ENCODE measurements at places on chromosomes 7 and 10.

- DNase-seq, result no peak
Measured at GRCh38 chr7:111266613-111267012, 175.7 kb downstream of the LRRN3 start.

DNA sequence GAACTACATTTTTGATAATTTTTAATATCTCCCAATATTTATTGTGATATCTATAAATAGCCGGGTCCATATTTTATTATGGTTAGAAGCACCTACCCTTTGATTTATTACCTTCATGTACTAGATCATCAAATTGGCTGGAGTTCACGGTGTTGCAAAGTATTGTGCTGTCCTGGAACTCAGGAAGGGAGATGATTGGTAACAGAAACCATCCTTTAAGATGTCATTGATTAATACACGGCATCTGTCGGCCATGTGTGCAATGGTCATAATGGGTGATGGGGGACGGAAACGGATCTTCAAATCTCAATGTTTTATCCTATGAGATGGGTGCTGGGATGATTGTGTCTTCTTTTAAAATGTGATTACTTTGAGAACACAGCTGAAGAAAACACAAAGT is 157.0 kb downstream of the NEBL start:
- DNase-seq, result no peak

DNA sequence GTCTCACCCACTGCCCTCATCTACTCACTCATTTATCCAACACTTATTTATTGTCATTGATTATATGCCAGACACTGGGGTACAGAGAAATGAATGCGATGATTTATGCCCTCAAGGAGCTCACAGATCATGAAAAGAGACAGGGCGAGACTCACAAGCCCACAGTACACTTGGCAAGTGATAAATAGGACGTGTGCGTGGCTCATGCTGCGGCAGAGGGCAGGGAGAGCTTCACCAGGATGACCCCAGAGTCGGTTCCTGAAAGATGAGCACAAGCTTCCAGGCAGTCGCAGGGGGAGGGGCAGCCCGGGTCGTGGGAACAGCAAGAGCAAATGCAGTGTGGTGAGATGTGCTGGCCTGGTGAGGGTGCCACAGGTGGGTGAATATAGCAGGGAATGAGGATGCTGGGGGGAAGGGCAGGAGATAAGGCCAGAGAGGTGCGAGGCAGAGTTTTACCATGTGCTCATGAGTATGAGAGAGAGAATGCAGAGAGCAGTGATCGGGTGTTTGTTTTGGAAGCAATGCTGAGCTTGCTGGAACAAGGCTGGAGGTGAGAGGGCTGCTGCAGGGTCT is 70.9 kb downstream of the ATXN7L1 start:
- no peak for DNase-seq

DNA sequence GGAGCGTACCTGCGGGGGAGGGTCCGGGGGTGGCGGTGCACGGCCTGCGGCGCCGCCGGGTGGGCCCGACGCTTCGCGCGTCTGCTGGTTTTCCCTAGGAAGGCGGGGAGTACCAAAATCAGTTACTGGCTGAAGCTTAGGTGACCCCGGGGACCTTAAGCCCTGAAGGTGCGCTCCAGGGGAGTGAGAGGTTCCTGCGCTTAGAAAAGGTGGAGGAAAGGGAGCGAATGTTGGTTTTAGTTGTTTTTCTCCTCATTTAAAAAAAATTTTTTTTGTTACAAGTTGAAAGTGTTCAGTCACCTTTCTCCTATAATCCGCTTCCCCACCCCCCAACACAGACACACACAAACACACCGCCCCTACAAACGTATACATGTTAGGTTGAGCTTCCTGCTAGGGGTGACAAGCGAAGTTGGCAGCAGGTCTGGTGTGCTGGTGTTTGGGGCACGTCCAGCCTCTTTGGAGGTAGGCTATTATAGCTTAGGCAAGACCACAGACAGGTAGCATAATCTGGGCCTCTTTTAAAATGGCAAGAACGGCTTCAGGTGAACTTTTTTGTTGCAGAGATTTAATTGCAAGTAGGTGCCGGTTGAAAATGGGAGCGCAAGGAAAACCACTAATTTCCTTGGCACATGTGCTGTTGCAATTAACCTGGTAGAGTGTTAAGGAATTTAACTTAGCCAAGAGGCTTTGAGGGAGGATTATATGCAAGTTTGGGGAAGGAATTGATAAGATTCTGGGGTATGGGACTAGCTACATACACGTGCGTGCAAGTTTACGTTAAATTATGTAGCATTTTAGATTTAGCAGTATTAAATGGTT is 945 bp downstream of the ADD3 start:
- peak; percentile 17 for DNase-seq

- no peak for DNase-seq
Measured at GRCh38 chr7:100472854-100473499, 6.0 kb downstream of the TSC22D4 start.

All from stimulated activated CD8-positive, alpha-beta memory T cell treated with anti-CD3 and anti-CD28 coated beads, Interleukin-15, amount 100 ng/mL, for 48 hours (primary cell).